Stimulated activated CD8-positive, alpha-beta memory T cell treated with anti-CD3 and anti-CD28 coated beads, Interleukin-4, amount 100 ng/mL, for 1 hour (primary cell): ENCODE measurements at places on chromosomes 5 and 9.

DNA sequence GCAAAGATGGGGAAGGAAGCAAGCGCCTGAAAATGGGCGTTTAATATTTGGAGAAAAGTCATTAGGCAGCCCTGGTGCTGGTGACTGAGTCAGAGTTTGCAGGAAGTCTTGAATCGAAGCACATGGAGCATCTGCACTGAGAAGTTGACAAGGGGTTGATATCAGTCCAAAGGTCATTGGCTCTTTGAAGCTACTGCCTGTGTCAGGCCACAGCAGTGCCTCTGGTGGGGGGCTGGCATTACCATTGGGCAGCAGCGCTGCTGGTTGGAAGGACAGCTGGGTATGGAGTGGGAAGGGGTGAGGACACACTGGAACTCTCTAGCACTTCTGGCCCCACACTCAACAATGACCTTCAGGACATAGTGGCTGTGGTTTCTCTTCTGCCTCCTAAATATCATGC, 150.4 kb upstream of the ERCC6L2 start:
- no peak for DNase-seq

GRCh38 chr9:129037767-129038098, 1.3 kb downstream of the MIGA2 start:
- no peak for DNase-seq

DNA sequence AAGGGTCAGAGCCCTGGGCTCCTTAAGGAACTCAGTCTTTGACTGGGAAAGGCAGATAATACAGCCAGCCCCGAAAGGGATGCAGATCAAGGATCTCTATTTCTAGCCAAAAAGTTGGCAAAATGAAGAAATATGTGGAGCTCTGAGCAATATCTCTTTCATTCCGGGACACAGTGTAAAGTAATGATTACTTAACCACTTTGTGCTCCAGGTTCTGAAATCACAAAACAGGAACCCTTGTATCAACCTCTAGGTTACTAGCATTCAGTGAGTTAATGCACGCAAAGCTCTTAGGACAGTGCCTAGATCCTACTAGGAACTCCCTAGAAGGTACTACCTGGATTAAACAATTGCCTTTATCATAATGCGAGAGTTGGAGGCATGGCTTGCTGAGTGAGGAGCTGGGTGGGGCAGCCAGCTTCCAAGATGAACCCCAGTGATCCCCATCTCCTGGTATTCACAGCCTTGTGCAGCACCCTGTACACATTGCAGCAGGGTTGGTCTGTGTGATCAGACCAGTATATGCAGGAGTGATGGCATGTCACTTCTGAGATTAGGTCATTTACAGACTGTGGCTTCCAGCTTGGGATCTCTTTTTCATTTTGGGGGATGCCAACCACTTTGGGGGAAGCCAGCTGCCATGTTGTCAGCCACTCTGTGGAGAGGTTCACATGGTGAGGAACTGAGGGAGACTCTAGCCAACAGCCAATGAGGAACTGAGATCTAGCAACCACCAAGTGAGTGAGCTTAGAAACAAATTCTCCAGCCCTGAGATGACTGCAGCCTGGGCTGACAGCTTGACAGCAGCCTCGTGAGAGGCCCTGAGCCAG, 103.1 kb upstream of the SLC44A1 start:
- no peak for DNase-seq

DNA sequence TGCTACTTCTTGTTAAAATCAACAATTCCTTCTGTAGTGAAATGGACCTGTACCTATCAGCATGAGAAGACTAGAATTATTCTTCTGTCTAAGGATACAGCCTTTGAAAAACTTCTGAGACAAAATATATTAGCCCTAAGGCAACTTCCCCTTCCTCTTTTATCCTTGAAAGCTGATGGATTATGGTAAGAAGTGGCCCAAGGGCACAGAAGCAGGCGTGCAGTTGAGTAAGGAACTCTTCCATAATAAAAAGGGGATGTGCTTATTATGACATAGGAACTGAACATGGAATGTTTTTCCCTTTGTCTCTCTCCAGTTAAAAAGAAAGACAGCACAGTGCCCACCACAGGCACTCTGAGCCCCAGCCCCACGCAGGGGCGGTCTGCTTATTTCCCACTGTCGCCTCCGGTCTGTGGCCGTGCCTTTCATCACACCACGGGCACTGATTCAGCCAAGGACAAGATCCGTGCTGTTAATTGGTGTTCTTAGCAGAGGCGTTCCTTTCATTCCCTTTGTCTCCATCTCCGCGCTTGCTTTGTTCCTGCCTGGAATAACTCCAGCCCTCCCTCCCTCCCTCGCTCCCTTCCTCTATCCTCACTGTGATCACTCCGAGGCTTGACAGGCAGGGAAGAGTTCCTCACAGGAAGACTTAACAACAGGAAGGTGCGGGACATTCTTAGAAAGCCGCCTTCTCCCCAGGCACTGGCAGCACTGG, 135.9 kb upstream of the OTULINL start:
- no peak for DNase-seq

- DNase-seq: no peak
Observed at GRCh38 chr5:139381837-139382761, 998 bp downstream of the SLC23A1 start.

DNA sequence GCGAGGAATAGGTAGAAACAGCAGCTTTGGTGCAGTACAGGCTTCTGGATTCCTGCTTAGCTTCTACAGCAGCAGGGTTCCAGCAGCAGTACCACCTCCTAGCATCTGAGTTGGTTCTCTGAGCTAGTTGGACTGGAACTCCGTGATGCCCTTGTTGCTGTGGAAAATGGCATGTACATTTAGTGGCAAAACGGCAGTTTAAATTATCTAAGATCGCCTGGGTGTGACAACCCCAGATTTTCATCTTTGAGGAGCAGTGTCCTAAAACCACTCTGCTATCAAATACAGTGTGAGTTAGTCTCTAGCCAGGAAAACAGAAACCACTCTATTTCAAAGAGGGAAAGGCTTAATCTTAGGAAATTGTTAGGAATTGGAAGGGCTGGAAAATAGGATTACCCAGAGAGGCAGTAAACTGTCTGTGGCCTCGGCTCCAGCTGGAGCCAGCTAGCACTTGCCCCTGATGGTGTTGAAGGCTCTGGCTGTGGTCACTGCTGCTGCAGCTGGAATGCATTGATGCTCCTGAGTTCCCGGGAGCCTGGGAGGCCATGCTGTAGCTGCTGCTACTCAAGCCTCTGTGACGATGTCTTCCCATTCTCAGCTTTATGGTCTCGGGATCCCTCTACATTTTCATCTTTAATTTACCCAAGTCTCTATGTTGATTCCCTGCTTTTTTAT, 29.4 kb downstream of the RAD23B start:
- no peak for DNase-seq

- no peak for DNase-seq
Observed at GRCh38 chr5:131545845-131546244, 89.2 kb downstream of the RAPGEF6 start.

DNA sequence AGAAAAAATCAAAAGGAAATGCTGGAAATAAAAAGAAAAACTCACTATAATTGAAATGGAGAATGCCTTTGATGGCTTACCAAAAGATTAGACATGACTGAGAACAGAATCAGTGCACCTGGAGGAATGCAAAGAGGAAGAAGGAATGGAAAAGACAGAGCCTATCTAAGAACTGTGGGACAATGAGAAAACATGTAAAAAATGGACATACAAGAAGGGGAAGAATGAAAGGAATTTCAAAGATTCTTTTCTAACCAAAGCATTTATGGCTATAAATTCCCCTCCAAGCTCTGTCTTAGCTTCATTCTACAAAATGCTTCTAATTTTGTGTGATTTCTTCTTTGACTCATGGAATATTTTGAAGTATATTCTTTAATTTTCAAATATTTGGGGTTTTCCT, 47.5 kb upstream of the CLK4 start:
- no peak for DNase-seq

- DNase-seq: no peak
Observed at GRCh38 chr9:116365056-116365471, 211.5 kb downstream of the PAPPA start.

DNA sequence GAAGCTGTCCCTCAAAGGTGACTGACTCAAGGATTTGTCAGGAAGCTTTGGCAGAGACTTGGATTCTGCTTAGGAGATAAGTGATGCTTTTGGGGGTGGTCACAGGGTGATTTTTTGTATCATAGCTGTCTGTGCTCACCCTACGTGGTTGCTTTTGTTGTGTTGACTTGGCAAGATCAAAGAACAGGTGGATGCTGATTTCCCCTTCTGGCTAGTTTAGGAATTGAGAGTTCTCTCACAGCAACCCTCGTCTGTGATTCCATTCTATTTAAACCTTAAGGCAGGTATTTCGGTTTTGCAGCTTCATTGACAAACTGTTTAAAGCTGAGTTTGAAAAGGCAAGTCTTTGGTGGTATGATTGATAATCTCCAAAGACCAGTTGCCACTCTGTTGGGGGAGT, 27.2 kb downstream of the ARHGAP26 start:
- no peak for DNase-seq

GRCh38 chr5:38433160-38433861, 123.1 kb downstream of the LIFR start:
- no peak for DNase-seq

DNA sequence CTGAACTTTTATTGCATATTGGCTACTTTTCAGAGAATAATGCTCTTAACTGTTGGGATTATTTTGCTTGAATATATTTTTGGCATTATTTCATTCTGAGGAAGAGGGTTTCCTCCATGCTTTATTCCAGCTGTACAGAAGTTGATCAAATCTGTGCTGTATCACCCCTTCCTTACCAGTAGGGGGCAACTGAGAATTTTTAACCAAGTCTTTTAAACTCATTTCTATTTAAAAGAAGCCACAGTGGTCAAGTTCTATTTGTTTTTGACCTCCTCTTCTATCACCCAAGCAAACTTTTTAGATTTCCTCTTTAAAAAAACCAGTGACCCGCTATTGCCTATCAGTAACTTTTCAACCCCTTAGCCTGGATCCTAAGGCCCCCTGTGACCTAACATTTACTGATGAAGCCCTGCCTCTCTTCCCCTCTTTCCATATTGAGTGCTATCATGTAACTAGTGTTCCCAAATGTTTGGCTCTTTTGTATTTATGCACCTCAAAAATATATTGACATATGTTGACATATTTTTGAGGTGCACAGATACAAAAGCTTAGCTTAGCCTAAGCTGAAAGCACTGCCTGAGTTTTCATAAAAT, 80.6 kb downstream of the FBXO4 start:
- no peak for DNase-seq

DNA sequence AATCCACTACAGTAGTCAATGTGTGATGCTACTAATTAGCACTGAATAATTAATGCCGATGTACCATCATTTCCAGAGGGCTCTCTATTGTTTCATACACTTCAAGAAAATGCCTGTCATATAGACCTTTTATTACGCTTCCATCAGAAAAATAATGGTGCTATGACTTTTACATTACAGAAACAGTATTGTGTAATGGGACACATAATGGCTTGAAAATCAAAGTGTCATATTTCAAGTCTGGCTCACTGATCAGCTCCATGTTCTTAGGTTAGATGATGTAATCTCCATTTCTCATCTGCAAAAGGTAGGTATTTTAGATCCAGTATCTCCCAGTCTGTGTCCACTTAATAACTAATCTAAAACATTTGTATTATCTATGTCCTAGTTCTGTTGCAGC, 990.6 kb upstream of the TYRP1 start:
- DNase-seq: no peak

DNA sequence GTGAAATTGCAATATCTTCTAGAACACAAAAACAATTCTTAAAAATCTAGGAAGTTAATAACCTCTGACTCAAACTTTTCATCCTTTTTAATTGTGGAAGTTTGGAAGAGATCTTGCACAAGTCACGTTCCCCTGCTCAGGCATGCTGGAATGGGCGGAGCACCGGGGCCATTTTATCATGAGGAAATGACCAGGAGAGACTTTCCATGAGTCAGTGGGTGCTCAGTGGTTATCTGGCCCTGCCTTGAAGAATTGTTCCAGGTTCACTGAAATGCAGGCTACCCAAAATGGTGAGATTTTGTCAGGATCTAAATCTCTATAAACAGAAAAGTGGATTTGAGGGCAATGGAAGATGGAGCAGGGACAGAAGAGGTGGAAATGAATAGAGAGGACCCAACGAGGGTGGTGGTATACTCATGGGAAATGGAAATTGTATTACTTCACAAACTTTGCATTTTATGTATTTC, 61.2 kb downstream of the FYB1 start:
- no peak for DNase-seq

- DNase-seq: no peak
Observed at GRCh38 chr5:12467799-12468198, 563.6 kb upstream of the CTNND2 start.

DNA sequence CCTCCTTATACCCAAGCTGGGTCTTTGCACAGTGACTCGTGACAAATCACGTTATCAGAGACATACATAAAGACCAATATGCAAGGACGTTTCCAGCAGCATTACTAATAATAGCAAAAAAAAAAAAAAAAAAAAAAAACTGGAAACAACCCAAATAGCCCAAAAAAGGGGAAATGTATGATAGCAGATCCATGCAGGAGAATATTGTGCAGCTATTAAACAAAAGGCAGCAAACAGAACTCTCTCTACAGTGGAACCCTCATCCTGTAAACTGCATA, 37.7 kb downstream of the C5orf15 start:
- no peak for DNase-seq

GRCh38 chr9:126591083-126591482, 22.6 kb upstream of the LMX1B start:
- no peak for DNase-seq

- DNase-seq: no peak
Observed at GRCh38 chr5:1185629-1186350, 15.6 kb upstream of the SLC6A19 start.

DNA sequence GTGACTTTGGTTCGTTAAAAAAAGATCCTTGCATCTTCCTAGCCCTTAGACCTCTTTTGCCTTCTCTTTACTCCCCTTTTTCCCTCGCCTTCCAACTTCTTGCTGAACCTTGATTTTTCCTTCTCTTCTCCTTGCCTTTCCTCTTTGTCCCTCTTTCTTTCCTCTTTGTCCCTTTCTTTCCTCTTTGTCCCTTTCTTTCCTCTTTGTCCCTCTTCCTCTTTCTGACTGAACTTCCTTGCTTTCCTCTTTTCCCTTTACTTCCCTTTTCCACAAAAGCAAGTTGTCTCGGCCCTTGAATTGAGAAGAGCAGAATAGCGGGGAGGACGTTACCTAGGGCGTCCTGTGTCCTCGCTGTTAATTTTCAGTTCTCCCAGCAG, 1.4 kb upstream of the MLLT3 start:
- no peak for DNase-seq

- DNase-seq: no peak
Observed at GRCh38 chr9:116821633-116822229, 134.6 kb downstream of the TRIM32 start.
